Pancreas (tissue), 10 donors: ENCODE measurements at places on chromosomes 13 and 19. TPM values are rescaled to one million over a fixed set of nuclear protein-coding genes. Genes with fewer than 3 reads are reported as not detected.

DNA sequence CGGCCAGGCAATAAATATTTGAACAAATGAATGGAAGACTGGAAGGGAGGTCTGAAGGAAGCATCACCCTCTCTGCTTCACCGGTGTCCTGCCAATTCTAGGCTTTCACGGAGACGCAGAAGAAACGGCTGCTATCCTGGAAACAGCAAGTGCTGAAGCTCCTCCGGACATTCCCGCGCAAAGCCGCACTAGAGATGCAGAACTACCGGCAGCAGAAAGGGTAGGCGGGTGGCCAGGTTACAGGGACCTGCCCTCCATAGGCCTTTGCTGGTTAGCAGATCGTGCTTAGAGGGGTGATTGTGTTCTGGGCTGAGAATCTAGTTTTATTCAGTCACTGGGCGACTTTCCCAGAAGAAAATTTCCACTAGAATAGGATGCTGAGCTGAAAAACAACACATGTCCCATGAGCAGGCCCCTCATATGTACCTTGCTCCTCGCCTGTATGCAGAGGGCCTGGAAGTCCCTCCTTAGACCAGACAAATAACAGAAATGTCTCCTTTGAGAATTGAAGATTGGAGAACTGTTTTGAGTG is 11.0 kb downstream of the PAF1 start:
- peaks cover 28% of the 10 kb centered on the region for H3K36me3 ChIP-seq
- H3K27ac ChIP-seq = no peak overlapping the region
- H3K4me1 ChIP-seq = no peaks in the 10 kb centered on the region
- no peaks in the 10 kb centered on the region for H3K27me3 ChIP-seq
- DNase-seq = no peak

Gene CSNK1A1L
- not detected for total RNA-seq

DNA sequence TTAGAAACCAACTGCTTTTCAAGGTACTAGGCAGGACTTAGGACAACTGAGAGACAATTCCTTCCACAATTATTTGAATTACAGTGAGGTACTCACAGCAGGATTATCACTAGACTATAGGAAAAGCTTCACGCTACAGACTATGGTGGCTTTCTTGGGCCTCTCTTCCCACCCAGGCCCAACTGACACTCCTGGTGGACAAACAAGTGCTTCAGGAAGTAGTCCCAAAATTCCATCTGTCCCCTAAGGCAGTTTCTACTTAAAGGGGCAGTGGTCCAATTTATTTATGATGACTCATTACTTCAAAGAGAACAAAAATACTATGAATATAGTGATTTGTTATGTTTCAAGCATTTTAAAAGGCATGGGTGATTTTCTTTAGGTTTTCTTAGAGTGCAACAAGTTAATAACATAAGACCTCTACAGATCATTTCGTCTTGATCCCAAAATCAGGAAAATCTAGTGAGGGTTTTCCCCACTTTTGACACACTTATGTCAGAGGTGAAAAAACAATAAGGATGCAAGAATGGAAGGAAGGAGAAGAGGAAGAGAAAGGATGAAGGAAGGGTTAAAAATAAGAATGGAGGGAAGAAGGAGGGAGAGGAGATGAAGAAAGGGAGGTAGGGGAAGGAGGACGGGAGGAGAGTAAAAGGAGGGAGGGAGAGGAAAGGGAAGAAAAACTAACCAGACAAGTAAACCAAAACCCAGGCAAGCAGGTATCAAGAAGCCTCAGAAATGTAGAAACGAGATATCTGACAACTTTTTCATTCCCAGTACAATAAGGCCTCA is 100.7 kb downstream of the SERP2 start:
- no peaks in the 10 kb centered on the region for H3K36me3 ChIP-seq
- no peak overlapping the region for H3K27ac ChIP-seq
- no peaks in the 10 kb centered on the region for H3K27me3 ChIP-seq
- DNase-seq = no peak
- H3K4me3 ChIP-seq = no peak overlapping the region

GRCh38 chr13:32587811-32588170 is 1.5 kb downstream of the PDS5B start:
- H3K4me1 ChIP-seq = peaks cover 4% of the 10 kb centered on the region
- H3K27ac ChIP-seq = peak overlapping the region; percentile 93
- no peak for DNase-seq
- H3K36me3 ChIP-seq = no peaks in the 10 kb centered on the region
- H3K27me3 ChIP-seq = no peaks in the 10 kb centered on the region

- no peak for DNase-seq
- H3K4me3 ChIP-seq = no peak overlapping the region
- H3K4me1 ChIP-seq = no peaks in the 10 kb centered on the region
- no peaks in the 10 kb centered on the region for H3K36me3 ChIP-seq
- H3K27me3 ChIP-seq = no peaks in the 10 kb centered on the region
Measured at GRCh38 chr19:54383330-54383729, 18.6 kb upstream of the LAIR1 start.

- H3K4me1 ChIP-seq = no peaks in the 10 kb centered on the region
- H3K36me3 ChIP-seq = no peaks in the 10 kb centered on the region
- no peak overlapping the region for H3K4me3 ChIP-seq
Measured at GRCh38 chr13:34017231-34017630, 199.3 kb downstream of the RFC3 start.

DNA sequence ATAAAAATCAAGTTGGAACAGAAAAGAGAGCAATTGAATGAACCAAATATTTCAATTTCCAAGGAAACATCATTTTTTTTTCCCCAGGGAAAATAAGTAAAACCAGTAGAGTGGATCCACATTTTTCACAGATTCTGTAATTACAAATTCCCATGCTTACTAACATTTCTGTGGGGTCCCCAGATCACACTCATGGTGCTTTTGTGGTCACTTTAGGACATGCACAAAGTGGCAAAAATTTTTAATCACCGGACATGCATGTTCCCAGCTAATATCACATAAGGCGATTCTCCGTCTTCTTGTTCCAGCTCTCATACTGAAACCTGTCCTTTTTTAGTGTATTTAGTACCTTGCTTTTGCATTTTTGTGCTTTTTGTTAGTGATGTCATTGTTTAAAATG is 748.2 kb upstream of the SLITRK1 start:
- H3K4me1 ChIP-seq = no peaks in the 10 kb centered on the region
- H3K4me3 ChIP-seq = no peak overlapping the region
- no peaks in the 10 kb centered on the region for H3K36me3 ChIP-seq
- H3K27ac ChIP-seq = no peak overlapping the region
- no peaks in the 10 kb centered on the region for H3K27me3 ChIP-seq
- DNase-seq = no peak

Gene ATP4A
- total RNA-seq = 2.6 TPM

Gene FFAR3
- 0.37 TPM for total RNA-seq

GRCh38 chr19:21487969-21488368 is 17.4 kb upstream of the ZNF429 start:
- no peaks in the 10 kb centered on the region for H3K4me1 ChIP-seq
- H3K27me3 ChIP-seq = no peaks in the 10 kb centered on the region
- DNase-seq = no peak
- no peak overlapping the region for H3K27ac ChIP-seq
- no peaks in the 10 kb centered on the region for H3K36me3 ChIP-seq

DNA sequence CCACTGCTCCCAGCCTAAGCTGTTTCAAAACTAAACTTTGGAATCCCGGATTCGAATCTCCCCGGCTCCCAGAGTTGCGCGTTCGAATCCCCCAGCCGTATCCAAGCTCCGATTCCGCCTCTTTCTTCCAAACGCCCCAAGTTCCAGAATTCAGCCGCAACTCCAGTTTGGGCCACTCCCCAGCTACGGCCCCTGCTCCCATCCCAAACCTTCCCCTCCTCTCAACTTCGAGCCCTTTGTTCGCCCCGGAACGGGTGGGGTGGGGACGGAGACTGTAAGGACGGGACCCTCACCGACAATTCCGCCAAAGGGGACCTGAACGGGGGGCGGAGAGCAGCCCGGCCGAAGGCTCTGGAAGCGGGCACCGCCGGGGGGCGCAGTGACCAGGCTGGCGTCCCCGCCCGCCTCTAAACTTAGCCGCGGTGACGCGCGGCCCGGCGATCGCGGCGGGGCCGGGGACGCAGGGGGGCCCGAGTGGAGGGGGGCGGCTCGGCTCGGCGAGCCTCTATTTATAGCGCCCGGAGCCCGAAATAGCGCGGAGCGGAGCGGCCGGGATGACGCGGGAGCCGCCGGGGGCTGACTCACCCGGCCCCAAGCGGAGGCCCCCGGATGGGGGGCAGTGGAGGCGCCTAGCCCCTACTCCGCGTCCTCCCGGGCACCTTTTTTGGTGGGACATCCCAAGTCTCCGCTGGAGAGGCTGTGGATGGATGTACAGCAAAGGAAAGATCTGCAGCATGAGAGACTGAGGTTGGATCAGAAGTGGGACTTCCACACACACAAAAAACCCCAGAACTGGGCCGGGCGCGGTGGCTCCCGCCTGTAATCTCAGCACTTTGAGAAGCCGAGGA is 4.9 kb upstream of the ERCC1 start:
- no peaks in the 10 kb centered on the region for H3K36me3 ChIP-seq
- peak; percentile 72 for DNase-seq
- H3K4me1 ChIP-seq = no peaks in the 10 kb centered on the region
- H3K27ac ChIP-seq = no peak overlapping the region
- no peaks in the 10 kb centered on the region for H3K27me3 ChIP-seq
- H3K4me3 ChIP-seq = no peak overlapping the region

- H3K27ac ChIP-seq = no peak overlapping the region
- H3K36me3 ChIP-seq = no peaks in the 10 kb centered on the region
- no peaks in the 10 kb centered on the region for H3K27me3 ChIP-seq
Measured at GRCh38 chr19:17339088-17339741, 1.9 kb downstream of the GTPBP3 start.

Gene RGS9BP
- total RNA-seq = not detected

- no peak for DNase-seq
- H3K27ac ChIP-seq = no peak overlapping the region
- H3K4me3 ChIP-seq = no peak overlapping the region
Measured at GRCh38 chr13:70380809-70381208, 272.6 kb upstream of the KLHL1 start.

DNA sequence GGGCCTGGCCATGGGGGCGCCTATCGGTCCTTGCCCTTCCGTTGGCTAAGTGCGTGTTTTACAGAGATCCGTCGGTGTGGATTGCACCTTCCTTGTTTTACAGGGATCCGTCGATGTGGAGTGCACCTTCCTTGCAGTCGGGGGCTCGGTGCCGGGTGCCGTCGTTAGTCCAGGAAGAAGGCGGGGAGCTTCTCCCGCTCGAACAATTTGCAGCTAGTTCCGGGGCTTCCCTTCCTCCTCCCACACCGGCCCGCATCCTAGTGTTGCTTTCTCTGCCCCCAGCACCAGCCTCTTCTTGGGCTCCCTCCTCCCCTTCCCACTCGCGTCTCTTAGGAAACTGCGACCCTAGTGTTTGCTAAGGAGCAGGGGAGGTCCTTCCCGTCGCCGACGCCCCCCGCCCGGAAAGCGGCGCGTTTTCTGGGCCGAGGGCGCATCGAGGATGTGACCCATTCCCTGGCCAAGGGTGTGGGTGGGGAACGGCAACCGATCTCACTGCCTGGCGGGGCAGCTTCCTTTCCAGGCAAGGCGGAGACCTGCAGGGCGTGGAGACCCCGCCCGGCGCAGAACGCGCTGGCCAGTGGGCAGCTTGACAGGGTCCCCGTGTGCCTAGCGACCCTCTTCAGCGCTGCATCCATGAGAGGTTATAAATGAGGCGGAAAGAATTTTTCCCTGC is 75.7 kb upstream of the ZNF91 start:
- H3K4me1 ChIP-seq = no peaks in the 10 kb centered on the region
- no peak overlapping the region for H3K4me3 ChIP-seq
- no peak overlapping the region for H3K27ac ChIP-seq
- DNase-seq = no peak
- no peaks in the 10 kb centered on the region for H3K27me3 ChIP-seq
- H3K36me3 ChIP-seq = no peaks in the 10 kb centered on the region

DNA sequence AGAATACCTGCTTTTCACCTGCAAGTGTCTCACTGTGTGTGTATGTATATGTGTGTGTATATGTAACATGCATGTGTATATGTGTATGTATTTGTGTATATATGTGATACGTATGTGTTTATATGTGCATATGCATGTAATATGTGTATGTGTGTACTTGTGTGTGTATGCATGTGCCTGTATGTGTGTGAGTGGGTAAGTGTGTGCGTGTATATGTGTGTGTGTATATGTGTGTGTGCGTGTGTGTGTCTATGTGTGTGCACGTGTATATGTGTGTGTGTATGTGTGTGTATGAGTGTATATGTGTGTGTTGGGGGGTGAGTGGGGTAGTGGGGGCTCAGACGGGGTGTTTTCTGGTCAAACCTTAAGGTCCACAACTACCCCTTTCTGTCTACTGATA is 192.6 kb upstream of the KL start:
- DNase-seq = no peak
- no peak overlapping the region for H3K4me3 ChIP-seq
- no peaks in the 10 kb centered on the region for H3K4me1 ChIP-seq
- H3K36me3 ChIP-seq = no peaks in the 10 kb centered on the region

Gene PRSS57
- not detected for total RNA-seq

- no peak overlapping the region for H3K4me3 ChIP-seq
- no peaks in the 10 kb centered on the region for H3K36me3 ChIP-seq
- H3K27me3 ChIP-seq = no peaks in the 10 kb centered on the region
- no peak overlapping the region for H3K27ac ChIP-seq
- no peaks in the 10 kb centered on the region for H3K4me1 ChIP-seq
Measured at GRCh38 chr13:112744168-112745021, 54.6 kb downstream of the ATP11A start.

GRCh38 chr13:113044391-113045114 is 61.0 kb upstream of the F7 start:
- DNase-seq = no peak
- H3K36me3 ChIP-seq = no peaks in the 10 kb centered on the region
- no peak overlapping the region for H3K4me3 ChIP-seq
- H3K27me3 ChIP-seq = no peaks in the 10 kb centered on the region

DNA sequence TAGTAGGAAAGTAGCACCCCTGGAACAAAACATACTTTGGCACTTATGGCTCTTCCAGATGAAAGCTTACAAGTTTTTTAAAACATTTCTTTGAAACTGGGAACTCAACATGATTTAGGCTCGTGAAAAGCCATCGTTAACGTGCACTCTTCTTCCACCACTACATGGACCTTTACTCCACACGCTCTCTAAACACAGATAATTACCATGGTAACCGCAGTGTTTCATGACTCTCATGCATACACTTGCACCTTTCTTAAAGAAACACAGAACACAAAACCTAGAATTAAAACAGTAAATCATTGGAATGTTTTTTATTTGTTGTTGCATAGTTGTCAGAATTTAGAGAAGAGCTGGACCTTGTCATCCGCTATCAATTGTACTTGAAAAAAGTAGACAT is 154.3 kb downstream of the FGF9 start:
- DNase-seq = no peak
- H3K27ac ChIP-seq = no peak overlapping the region
- peaks cover 9% of the 10 kb centered on the region for H3K4me1 ChIP-seq
- H3K4me3 ChIP-seq = no peak overlapping the region

GRCh38 chr19:57515255-57515654 is 11.9 kb upstream of the ZNF549 start:
- H3K27me3 ChIP-seq = no peaks in the 10 kb centered on the region
- no peaks in the 10 kb centered on the region for H3K4me1 ChIP-seq
- no peak overlapping the region for H3K27ac ChIP-seq
- H3K36me3 ChIP-seq = no peaks in the 10 kb centered on the region

DNA sequence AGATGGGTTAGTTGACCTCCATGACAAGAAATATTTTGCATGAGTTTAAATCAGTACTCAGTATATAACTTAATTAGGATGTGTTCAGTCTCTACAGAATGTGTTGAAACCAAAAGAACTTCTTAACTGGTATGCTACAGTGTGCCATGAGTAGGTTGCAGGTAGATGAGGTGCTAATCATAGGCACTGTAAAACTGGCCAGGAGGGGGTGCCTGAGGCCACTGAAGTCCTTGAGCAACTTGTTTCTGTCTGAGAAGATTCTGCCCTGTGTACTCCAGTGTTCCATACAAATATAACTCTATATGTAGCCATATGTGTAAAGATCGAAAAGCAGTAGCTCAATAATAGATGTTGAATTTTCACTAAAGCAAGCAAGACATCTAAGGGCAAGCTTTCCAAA is 549.2 kb upstream of the KLF12 start:
- H3K36me3 ChIP-seq = no peaks in the 10 kb centered on the region
- no peak overlapping the region for H3K27ac ChIP-seq
- no peak overlapping the region for H3K4me3 ChIP-seq
- no peaks in the 10 kb centered on the region for H3K4me1 ChIP-seq
- H3K27me3 ChIP-seq = no peaks in the 10 kb centered on the region

Gene CD209
- total RNA-seq = 0.28 TPM
